ENCODE measurements at places on chromosomes 12 and 14. TPM values are rescaled to one million over a fixed set of nuclear protein-coding genes. Genes with fewer than 3 reads are reported as not detected.

The GYS2 gene
- not detected for total RNA-seq

DNA sequence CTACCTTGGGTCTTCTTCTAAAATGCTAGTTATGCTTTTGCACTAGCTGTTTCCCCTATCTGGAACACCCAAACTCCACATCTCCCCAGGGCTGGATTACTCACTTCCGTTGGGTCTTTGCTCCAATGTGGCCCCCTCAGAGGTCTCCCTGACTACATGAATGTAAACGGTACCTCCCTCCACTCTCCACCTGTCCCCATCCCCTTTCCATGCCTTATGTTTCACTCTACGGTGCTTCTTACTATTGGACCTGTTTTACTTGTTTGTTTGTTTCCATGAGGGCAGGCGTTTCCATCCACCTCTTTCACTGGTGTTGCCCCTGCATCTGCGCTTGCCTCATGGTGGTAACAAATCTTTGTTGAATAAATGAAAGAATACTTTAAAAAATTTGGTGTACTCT is 256.4 kb downstream of the SNAPC1 start:
- no peak for DNase-seq

DNA sequence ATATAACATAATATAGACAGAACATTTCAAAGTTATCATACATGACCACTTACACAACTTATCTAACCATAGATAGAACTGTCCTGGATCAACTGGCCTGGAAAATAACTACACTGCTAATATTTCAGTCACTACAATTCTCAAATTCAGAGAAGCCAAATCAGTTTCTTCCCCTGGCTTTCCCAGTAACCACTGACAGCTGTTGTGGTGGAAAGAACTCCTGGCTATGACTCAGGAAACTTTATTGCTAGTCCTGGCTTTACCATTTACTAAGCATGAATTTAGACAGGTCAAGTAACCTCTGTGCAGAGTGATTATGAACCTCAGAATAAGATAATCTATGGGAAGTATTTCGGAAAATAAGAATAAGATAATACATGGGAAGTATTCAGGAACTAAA is 244.9 kb upstream of the DIO2 start:
- no peak for DNase-seq

The RNASE2 gene
- not detected for total RNA-seq

GRCh38 chr14:74140374-74140850 is 55.7 kb downstream of the LIN52 start:
- peak; percentile 33 for DNase-seq

The SYCP3 gene
- total RNA-seq: 0.25 TPM

The AKAP3 gene
- total RNA-seq: 0.62 TPM

The RDH16 gene
- 0.09 TPM for total RNA-seq

The PDE3A gene
- total RNA-seq: 27.4 TPM

The HSP90B1 gene
- total RNA-seq: 1,310 TPM

The SLC39A2 gene
- total RNA-seq: not detected

The MANSC1 gene
- total RNA-seq: 56.5 TPM

DNA sequence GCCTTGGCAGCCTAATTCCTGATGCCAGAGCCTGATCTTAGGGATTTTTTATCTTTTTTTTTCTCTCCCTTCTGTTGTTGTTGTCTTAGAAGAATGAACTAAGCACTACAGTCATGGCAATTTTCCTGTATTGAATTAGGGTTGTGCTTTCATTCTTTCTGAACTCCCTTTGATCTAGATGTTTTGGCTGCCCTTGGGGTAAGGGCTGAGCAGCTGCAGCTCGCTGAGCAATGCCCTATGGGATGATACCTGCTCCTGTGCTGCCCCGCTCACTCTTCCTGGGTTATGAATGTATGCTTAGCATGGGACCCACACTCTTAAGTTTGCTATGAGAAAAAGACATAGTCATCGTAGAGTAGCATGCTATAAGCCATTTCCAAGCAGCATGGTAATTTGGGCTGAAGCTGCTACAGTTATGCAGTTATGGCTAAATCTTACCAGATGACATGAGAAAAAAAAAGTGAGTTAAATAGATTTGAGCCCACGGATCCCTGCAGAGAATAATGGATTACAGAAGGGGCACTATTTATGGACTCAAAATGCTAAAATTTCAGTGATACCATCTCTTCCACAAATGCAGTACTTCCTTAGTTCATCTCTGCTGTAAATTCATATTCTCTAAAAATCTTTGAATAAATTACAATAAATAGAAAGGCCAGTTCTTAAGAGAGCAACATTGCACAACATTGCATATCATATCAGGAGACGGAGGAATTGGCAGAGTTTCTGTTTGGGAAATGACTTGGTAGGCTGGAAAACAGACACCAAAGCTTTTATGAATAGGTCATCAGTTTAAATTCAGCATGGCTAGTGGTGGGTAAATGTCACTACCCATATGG is 79.2 kb upstream of the PTHLH start:
- no peak for DNase-seq

- DNase-seq: peak; percentile 60
Measured at GRCh38 chr12:106918746-106919145, 37.0 kb upstream of the TMEM263 start.

- DNase-seq: no peak
Measured at GRCh38 chr12:113240395-113240794, 19.1 kb downstream of the TPCN1 start.

The ACOT6 gene
- not detected for total RNA-seq

- no peak for DNase-seq
Measured at GRCh38 chr12:131927110-131928079, 1.7 kb upstream of the PUS1 start.

DNA sequence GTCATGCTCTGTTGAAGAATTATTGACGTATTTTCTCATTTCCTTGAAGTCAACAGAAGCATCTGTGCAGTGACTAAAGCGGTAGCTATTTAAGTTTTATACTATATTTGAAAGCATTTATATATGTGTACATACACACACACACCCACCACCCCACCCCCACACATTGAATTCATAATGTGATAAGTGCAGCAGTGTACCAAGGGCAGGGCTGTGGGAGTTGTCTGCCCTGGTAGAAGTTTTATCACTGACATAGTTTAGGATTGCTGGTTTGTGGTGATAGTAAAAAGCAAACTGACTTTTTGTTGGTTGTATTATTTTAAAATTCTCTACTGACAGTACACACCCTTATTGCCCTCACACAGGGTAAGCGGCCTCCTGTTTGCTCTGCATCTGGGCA is 39.1 kb downstream of the GAS2L3 start:
- DNase-seq: no peak

DNA sequence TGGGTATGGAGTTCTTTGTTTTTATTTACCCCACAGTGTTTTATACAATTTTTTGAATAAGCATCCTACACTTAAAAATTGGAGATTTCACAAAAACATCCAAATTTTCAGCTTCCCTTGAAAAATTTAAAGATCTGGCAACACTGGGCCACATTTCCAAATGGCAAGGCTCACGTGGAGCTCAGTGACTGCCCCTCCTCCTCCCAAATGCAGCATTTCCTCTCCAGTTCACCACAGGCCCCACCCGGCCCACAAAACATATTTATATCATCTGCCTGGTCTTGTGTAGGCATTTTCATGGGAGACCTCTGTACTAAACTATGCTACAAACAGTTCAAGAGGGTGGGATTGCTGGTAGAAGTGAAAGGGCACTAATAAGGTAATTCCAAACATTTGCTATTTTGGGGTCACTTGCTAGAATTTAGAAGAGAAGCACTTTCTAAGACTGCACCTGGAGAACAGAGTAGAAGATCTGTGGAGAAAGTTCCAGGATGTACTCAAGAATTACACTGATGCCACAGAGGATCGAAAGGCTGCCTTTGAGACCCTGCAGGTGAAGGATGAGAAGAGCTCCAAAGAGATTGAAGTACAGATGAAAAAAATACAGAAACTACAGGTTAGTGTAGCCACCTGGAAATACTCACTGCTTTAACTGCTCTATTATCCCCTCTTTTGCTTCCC is 7.3 kb downstream of the FKBP11 start:
- no peak for DNase-seq

GRCh38 chr14:50607181-50607580 is 47.2 kb downstream of the ATL1 start:
- DNase-seq: no peak

GRCh38 chr14:68862954-68863594 is 70.2 kb upstream of the ZFP36L1 start:
- peak; percentile 83 for DNase-seq

- DNase-seq: no peak
Measured at GRCh38 chr12:90683871-90684270, 271.1 kb downstream of the CCER1 start.

The KCNC2 gene
- total RNA-seq: not detected

GRCh38 chr12:50123203-50123602 is 11.2 kb downstream of the COX14 start:
- DNase-seq: no peak

DNA sequence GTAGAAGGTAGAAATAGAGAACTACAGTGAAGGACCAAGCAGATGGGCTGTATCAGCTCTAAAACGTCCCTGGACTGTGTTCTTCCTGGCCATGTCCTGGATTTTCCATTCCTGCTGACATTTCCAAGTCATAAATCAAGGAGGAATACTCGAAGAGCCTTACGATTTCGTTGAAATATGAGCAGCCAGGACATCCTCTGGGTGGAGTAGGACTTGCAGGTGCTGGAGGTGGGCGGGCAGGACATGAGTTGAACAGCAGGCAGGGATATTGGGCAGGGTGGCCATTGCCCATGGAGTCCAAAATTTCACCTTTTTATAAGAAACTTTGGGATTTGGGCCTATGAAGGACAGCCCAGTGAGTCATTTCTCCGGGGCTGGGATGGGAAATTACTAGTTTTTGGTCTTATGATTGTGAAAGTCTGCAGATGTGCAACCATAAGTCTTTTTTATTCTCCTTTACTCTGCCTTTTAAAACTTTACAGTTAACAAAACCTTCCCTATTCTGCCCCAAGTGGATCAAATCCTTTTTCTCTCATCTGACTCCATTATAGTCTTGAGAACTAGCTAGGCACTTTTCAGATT is 88.8 kb downstream of the TMX1 start:
- DNase-seq: no peak

DNA sequence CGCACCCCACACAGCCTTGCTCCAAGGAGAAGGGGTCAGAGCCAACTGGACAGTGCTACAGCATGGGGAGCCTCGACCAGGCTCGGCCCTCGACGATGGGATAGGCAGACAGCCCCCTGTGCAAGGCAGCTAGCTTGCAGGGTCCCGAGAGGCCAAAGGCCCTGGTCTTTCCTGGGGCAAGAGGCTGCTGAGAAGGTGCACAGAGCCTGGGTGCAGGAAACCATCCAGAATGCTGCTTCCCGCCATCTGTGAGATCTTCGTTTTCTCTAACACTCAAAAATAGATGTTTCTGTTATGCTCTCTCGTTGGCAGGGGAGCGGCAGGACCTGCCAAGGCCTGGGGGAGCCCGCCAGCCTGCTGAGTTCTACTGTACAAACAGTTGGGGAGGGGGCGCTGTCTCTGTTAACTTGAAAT is 168.0 kb upstream of the RTL1 start:
- DNase-seq: no peak

The HHIPL1 gene
- total RNA-seq: 2.0 TPM

- DNase-seq: no peak
Measured at GRCh38 chr14:55733599-55733998, 153.6 kb downstream of the KTN1 start.

Data from endothelial cell of umbilical vein (primary cell).